AG04449 (cell line): ENCODE measurements at places on chromosomes 4 and X.

DNA sequence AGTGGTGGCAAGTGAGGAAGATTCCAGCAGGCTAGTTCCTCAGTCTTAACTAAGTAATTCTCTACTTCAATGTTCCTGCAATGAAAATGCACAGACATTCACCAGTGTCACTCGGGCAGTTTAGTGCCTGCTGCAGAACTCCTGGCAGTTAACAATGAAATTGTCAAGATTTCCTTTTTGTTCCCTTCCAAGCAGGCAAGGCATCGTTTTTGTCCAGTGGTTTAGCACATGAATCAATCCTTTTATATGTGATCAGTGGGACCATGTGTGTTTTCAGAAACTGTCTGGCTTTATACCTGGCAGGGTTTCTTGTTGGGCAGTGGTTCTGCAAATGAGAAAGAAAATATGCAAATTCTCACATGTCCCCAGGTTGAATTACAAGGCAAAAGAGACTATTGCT, 122.2 kb downstream of the GBA3 start:
- DNase-seq = no peak

DNA sequence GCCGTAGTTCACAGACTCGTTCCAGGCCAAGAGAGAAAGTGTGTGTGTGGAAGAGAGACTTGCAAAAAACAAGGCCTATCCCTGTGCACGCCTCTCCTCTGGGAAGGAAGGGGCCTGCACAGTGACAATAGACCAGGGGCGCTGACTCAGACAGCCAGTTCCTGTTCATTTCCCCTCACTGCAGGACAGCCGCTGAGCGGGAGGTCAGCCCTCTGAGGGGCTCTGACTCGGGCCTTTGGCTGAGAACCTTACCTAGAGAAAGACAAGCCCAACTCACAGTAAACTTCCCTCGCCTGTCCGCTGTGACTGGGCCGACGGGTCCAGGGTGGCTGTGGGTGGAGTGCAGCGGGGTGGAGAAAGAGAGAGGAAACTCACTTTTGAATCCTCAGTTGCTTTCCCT, 52.1 kb downstream of the RTL5 start:
- no peak for DNase-seq

GRCh38 chrX:122270809-122271494, 913.1 kb upstream of the GRIA3 start:
- DNase-seq = no peak

GRCh38 chrX:42021058-42021457, 97.7 kb upstream of the CASK start:
- DNase-seq = no peak

- no peak for DNase-seq
Observed at GRCh38 chrX:150199803-150200202, 163.3 kb upstream of the MAMLD1 start.

- no peak for DNase-seq
Observed at GRCh38 chr4:5750946-5751665, 40.1 kb downstream of the EVC start.

DNA sequence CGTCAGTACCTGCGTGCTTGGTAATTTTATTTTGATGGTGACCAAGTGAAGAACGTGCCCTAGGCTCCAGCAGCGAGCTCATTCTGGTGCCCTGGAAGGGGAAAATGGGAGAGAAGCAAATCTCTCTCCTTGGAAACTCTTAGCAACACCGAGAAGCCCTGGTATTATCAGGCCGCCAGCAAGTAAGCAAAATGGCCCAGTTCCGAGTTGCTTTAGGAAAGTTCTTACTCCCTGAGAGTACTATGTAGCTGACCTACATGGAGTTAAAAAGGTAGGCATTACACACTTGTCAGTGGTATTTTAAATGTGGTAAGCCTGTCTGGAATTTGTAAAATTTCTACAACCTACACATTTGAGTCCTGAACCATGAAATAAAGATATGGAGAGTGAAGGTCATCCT, 146.4 kb downstream of the CPEB2 start:
- DNase-seq = no peak

- DNase-seq = no peak
Observed at GRCh38 chr4:18529482-18529881, 507.9 kb upstream of the LCORL start.

DNA sequence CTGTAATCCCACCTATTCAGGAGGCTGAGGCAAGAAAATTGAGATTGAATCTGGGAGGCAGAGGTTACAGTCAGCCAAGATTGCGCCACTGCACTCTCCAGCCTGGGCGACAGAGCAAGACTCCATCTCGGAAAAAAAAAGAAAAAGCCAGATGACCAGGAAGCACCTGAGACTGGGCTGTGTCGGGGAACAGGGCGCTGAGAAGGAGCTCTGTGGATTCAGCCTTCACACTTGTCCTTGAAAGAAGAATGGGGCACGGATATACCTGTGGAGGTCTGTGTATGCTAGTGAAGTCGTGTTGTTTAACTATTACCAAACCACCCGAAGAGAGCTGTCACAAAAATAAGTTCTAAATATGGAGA, 39.3 kb upstream of the TADA2B start:
- DNase-seq = no peak

- DNase-seq = no peak
Observed at GRCh38 chr4:128564081-128564630, 245.3 kb upstream of the JADE1 start.

GRCh38 chrX:50606300-50606950, 135.8 kb upstream of the DGKK start:
- DNase-seq = no peak

- DNase-seq = no peak
Observed at GRCh38 chrX:40987413-40987812, 97.8 kb upstream of the USP9X start.

GRCh38 chrX:102958794-102959193, 21.7 kb downstream of the RAB40AL start:
- no peak for DNase-seq

GRCh38 chr4:180840142-180840541, 1403.1 kb upstream of the TENM3 start:
- DNase-seq = no peak

GRCh38 chrX:8405631-8406030, 59.0 kb upstream of the VCX3B start:
- DNase-seq = no peak

DNA sequence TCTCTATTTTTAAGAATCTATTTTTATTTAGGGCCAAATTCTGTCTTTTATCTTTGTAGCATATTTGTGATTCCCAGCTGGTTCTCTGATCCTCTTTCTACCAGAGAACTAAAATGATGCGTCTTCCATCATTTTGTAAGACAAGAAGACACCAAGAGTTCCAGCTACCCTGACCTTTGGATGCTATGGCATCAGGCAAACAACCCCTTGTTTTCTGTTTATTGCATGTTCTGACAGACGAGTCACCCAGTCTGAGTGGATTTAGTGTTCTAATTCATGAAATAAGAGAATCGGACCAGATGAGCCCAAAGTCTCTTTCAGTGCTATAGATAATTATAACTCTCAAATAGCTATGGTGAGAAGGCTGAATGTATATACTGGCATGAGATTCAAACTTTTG, 69.7 kb downstream of the ZFYVE28 start:
- no peak for DNase-seq

GRCh38 chrX:69165087-69165651, at the start of gene PJA1:
TSS of gene PJA1 (minus strand) at chrX:69165453. CDS start at chrX:69163073, 2,380 bp downstream.
- no peak for DNase-seq

DNA sequence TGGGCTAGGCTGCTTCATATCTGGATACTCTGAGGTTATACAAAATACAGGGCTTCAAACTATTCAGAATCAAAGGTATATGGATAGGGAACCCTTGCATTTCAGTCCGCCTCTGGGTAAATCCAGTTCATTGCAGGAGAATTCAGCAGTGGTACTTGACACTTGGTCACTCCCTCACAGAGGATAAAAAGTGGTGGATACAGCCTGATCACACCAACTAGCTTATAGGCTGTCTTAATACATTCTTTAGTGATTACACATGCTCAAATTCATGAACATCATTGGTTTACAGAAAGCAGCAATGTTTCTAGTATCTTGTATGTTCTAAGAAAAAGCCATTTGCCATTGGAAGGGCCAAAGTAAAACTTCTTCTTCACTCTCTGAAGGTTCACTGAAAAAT, 104.8 kb upstream of the PDE5A start:
- no peak for DNase-seq

GRCh38 chr4:136803433-136803832, 728.9 kb downstream of the PCDH18 start:
- DNase-seq = no peak

GRCh38 chr4:25351777-25352416, 25.2 kb upstream of the ANAPC4 start:
- peak; percentile 28 for DNase-seq

- DNase-seq = no peak
Observed at GRCh38 chr4:3644849-3645627, 112.8 kb upstream of the LRPAP1 start.

DNA sequence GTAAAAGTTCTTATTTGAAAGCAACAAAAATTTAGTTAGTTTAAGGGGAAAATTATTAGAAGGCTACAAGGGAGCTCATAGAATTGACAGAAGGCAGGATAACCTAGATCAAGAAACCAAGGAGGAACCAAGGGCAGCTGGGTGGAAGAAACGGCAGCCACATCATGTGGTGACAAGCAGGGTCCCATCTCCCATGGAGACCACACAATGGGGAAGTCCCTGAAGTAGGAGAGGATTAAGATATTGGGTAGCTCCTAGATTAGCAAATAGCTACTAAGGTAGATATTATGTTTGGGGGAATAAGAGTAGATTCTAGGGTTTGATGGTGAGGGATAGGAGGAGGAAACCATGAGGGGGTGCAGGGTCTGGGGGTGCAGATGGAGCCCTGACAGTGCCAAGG, 48.0 kb upstream of the TMEM154 start:
- no peak for DNase-seq

GRCh38 chr4:17385403-17385802, 126.5 kb downstream of the QDPR start:
- DNase-seq = no peak

DNA sequence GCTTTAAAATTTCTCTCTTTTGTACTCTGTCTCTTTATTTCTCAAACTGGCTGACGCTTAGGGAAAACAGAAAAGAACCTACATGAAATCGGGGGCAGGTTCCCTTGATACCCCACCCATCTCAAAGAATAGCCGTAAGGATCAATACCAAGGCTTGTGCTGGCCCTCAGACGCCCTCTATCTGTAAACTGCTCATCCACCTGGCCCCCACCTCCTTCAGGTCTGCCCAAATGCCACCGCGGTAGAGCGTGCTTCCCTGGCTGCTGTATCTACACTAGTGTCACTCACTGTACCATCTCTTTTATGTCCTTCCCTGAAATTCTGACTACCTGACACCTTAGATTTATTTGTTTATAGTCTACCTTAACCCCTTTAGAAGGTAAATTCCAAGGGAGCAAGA, 62.8 kb downstream of the SMIM20 start:
- no peak for DNase-seq

DNA sequence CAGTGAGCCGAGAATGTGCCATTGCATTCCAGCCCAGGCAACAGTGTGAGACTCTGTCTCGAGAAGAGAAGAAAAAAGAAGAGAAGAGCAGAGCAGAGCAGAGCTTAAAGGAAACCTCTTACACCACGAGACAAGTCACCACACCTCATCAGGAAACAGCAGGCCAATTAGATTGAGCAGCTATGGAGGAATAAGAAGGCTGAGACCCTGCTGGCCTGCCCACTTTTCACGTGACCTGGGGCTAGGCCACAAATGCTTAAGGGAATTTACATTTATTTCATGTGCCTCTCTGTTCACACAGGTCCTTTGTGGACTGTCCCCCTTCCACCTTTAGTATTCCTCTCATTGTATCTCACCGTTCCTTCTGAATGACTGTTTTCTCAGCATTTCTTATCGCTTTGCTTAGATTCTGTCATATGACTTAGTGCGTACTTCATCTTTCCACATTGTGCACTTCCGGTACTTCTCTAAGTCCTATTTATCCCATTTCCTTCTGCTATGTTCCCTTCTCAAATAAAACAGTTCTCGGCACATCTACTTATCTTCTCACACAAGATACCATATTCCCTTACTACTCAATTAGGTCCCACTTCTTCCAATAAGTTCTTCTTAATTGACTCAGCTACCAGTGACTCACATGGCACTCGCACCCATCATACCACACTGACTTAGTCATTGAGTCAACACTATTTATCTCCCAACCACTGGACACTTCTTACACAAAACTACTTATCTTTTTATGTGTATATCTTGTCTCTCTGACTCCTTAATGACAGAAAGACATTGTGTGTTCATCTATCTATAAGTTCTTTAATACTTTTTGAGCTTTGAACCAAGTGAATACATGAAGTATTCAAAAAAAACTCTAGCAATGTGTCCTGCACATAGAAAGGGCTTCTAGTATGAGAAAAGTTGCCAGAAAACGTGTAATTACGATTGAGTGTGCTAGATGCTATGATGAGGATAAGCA, 11.0 kb downstream of the CUL4B start:
- DNase-seq = peak; percentile 93

- DNase-seq = no peak
Observed at GRCh38 chr4:13182133-13182532, 302.0 kb downstream of the RAB28 start.

DNA sequence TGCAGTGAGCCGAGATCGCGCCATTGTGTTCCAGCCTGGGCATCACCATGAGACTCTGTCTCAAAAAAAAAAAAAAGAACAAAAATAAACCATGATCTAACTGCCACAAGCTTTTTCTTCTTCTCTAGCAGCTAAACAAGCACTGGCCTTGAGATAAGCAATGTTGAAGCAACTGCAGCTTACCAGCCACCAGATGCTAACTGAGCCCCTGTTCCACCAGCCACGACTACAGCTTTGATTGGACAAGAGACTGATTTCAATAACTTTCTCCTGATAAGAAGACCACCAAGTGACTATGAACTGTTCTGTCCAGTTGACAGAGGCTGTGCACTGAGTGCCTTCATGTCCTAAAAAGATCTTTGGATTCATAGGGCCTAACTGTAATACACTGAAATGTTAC, 58.5 kb downstream of the DCTD start:
- no peak for DNase-seq

DNA sequence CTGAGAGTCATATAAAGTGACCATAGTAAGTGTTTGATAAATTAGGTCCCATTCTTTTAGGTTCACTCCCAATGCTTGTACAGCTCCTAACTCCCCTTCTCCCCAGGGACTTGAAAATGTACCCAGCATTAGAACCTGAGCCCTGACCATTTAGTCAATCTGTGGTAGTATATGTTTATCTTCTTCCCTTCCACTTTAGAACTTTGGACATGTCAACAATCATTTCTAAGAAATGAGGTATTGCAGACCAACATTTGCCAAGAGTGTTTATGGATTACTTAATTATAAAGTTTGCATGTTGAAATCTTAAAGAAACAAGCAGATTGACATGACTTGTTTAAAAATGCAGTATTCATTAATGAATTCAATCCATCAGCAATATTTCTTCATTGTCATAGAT, 26.0 kb downstream of the AFM start:
- DNase-seq = no peak

DNA sequence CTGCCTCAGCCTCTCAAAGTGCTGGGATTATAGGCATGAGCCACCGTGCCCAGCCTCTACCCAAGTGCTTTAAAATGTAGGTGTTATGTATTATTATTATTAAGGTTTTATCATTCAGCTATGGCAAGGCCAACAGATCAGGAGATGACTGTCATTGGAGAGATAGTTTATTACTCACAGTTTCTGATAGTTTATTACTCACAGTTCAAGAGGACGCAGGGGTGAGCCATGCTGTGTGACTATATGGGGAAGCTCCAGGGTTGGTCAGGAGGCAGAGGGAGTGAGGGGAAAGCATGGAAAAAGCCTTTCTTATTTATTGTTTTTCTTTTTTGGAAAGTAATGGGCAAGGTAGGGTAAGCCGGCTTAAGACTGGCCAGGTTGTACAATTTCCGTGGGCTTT, 25.4 kb upstream of the ARSD start:
- no peak for DNase-seq
